ENCODE measurements at places on chromosomes 6 and 20.

- DNase-seq, result peak; percentile 32
These were observed 29.5 kb downstream of the CDYL start for GRCh38 chr6:4805553-4806336.

- DNase-seq, result no peak
These were observed 59.5 kb downstream of the CTCFL start for GRCh38 chr20:57465486-57465885.

GRCh38 chr20:63500151-63500901 is 1.4 kb upstream of the EEF1A2 start:
- no peak for DNase-seq

GRCh38 chr20:58389324-58389967 is 417 bp downstream of the VAPB start:
- DNase-seq, result no peak

- DNase-seq, result no peak
These were observed 15.4 kb downstream of the LINC00237 start for GRCh38 chr20:21090721-21091120.

DNA sequence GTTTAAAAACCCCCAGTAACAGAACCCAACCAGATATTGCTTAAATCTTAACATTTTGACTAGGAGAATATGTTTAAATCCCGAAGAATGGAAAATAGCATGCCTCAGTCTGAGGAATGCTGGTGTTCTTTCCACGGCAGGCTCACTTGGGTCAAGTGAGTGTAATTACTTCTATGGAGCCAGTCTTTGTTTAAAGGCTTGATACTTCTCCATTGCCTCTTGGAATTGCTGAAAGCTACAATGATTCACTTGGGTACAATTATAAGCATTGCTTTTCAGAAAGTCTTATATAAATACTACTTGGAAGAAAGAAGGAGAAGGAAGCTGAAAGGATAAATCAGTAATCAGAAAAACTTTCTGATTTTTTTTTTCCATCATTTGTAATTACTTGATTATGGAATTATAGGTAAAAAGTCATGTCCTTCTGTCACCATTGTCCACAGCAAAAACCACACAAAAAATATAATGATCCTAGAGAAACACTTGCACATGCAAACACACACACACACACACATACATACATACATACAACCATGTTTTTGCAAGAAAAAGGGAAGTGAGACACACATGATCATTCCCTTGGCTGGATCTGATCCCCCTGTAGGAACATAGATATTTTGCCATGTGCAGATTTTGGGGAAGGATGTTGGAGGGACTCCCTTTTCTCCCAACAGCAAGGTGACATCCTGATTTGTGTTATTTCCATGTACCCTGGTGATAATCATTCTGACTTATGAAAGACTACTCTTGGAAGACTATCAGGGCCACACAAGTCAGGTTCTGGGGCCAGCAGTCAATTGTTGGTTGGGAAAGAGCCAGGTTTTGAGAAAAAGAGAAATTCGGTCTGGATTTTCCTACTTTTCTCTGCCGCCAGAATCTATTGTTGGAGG is 396.0 kb upstream of the BTBD3 start:
- no peak for DNase-seq

- DNase-seq, result no peak
These were observed 26.2 kb downstream of the E2F3 start for GRCh38 chr6:20427856-20428255.

DNA sequence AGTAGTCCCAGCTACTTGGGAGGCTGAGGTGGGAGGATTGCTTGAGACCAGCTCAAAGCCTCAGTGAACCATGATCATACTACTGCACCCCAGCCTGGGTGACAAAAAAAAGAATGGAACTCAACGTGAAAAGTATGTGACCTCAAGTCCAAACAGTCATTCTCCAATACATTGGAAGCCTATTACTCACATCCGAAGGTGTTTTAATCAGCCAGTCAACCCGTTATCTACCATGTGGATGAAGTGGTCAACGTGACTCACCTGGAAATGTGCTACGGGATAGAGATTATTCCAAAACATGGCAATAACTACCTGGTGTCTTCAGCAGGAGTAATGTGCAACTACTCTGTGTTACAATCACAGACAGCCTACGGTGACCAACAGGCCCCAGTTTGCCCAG is 85.8 kb upstream of the TOP1 start:
- DNase-seq, result no peak

GRCh38 chr6:119328254-119328653 is 21.3 kb downstream of the MAN1A1 start:
- no peak for DNase-seq

DNA sequence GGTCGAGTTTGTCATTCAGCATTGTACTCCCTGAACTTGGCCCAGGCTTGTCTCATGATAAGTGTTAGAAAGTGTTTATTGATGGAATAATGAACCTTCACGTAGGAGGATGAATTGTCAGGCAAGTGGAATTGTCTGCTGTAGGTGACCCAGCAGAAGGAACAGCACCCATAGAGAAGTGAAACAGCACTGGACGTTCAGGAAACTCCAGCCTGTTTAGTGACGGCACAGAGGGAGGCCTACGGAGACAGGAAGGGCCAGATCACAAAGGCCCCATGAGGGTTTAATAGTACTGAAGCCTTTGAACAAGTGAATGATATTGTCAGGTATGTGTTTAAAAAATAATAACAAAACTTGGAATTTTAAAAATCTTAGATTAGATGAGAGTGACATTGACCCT is 2.9 kb downstream of the STX11 start:
- no peak for DNase-seq

GRCh38 chr6:149421132-149421531 is 21.1 kb downstream of the SUMO4 start:
- no peak for DNase-seq

GRCh38 chr20:60637801-60638200 is 614.3 kb upstream of the CDH4 start:
- DNase-seq, result no peak

GRCh38 chr6:38068854-38069590 is 249.5 kb downstream of the ZFAND3 start:
- no peak for DNase-seq

DNA sequence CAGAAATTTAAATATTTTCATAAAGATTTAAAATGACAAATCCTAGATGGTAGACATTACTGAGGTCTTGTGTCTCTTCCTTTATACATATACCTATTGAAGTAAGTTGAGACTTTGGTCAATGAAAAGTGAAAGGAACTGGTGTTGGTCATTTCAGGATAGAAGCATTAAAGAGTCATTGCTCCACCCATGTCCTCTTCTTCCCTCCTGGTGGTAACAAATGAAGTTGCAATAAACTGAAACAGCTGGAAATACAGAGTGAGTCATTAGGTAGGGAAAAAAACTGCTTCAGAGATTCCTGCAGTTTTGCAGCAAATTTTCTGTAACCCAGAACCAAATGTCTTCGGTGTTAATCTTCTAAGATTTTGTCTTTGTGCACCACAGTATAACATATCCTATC is 448.0 kb downstream of the EYS start:
- DNase-seq, result no peak

- no peak for DNase-seq
These were observed 580.4 kb downstream of the CBLN4 start for GRCh38 chr20:55424968-55425367.
